ENCODE measurements at places on chromosomes 3 and 15. TPM values are rescaled to one million over a fixed set of nuclear protein-coding genes. Genes with fewer than 3 reads are reported as not detected.

GRCh38 chr15:39361497-39361896, 219.4 kb upstream of the THBS1 start:
- no peak overlapping the region for H3K4me3 ChIP-seq
- H3K4me1 ChIP-seq: no peaks in the 10 kb centered on the region
- no peaks in the 10 kb centered on the region for H3K36me3 ChIP-seq
- no peaks in the 10 kb centered on the region for H3K27me3 ChIP-seq
- DNase-seq: no peak

DNA sequence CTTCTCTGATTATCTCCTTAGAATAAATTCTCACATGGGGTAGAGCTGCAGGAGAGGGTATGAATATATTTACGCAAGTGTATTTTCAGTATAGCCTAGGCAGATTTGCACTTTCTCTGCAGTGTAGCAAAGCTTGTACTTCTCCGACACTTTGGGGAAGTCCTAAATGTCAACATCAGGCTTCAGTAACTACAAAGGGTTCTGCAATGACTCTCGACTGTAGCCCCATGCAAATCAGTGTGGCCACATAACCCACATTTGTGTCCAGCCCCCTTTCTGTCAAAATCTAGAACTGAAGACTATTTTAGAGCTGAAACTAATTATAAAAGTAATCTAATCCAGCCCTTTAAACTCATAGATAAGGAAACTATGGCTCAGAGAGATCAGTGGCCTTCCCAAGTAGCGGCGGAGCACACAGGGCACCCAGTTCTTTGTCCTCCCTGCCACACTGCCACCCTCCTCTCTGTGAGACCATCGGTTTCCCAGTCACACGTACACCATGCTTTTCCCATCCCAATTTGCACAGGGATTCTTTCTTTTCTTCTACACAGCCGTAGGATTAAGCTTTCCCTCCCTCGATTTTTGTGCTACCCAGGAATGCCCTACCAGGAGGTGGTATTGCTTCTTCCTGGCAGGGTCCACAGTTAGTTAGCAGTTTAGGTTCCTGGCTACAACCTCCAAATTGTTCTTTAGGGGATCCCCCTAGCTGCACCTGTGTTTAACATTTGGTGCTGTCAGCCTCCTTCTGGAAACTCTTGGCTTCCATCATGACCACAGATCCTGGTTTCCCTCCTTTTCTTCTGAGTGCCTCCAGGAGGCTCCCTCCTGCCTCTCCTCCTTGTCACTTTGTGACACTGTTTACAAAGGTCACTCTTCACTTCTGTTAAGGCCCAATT, 22.9 kb downstream of the MRAS start:
- H3K27me3 ChIP-seq: no peaks in the 10 kb centered on the region
- H3K4me1 ChIP-seq: no peaks in the 10 kb centered on the region
- H3K27ac ChIP-seq: no peak overlapping the region
- H3K4me3 ChIP-seq: no peak overlapping the region
- no peak for DNase-seq

The CADPS gene
- total RNA-seq: not detected

The ZPLD1 gene
- not detected for total RNA-seq

The PP2D1 gene
- total RNA-seq: not detected

DNA sequence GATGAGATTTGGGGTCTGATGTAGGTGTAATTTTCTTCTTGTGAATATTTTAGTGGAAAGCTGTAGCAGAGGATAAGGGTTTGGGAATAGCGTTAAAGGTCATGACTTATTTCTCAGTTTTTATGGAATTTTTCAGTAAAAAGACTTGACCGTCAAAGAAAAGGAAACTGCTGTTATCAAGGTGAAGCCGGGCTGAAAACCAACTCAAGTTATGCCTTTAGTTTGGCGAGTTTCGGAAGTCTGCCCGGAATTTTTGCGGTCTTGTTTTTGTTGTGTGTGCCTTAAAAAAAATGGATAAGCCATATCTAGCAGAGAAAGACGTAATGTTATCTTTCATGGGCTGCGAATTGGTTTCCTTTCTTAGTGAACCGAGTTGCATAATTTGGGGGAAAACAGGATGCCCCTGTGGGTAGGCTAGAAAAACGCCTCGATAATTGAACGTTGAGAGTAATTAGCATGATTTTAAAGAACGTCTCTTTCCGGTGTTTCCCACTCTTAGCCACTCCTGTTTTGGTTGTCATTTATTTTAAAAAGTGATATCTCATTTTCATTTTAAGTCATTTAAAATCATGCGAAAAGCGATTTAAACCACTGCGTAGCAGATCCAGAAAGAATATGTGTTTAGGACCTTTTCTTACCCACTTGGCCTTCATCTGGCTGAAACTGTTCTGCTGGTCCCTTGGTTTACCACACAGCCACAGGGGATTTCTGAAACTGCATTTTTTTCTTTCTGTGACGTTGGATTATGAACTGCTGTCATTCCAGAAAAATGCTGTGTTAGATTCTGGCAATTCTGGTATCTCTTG, 1.1 kb downstream of the NFKBIZ start:
- peak; percentile 82 for DNase-seq
- H3K27ac ChIP-seq: peak overlapping the region; percentile 99

DNA sequence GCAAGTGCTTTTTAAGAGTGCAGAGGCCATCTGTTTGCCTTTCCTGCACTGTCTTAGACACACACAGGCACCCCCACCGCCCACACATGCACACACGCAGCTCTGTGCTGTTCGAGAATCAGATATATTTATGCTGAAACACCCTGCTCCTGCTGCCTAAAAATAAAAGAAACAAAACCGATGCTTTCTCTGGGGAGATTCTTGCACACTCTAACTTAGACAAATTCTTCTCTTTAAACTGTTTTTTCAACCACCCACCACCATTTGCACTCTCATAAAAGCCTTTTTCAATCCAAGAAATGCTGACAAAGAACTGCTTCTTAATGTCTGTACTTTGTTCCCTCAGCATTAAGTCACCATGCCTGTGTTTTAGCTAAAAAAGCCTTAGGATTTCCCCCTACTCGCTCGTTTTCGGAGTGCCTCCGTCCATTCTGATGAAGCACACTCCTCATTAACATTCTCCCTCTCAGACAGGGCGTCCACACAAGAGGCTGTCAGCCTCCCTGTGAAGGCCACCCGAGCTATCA, 26.2 kb downstream of the SLC12A8 start:
- no peak overlapping the region for H3K4me3 ChIP-seq
- no peaks in the 10 kb centered on the region for H3K36me3 ChIP-seq
- H3K27ac ChIP-seq: no peak overlapping the region
- no peak for DNase-seq

GRCh38 chr15:72859757-72860145, 76.2 kb upstream of the ADPGK start:
- no peak for DNase-seq
- no peaks in the 10 kb centered on the region for H3K27me3 ChIP-seq
- no peak overlapping the region for H3K4me3 ChIP-seq
- H3K27ac ChIP-seq: no peak overlapping the region
- no peaks in the 10 kb centered on the region for H3K4me1 ChIP-seq

DNA sequence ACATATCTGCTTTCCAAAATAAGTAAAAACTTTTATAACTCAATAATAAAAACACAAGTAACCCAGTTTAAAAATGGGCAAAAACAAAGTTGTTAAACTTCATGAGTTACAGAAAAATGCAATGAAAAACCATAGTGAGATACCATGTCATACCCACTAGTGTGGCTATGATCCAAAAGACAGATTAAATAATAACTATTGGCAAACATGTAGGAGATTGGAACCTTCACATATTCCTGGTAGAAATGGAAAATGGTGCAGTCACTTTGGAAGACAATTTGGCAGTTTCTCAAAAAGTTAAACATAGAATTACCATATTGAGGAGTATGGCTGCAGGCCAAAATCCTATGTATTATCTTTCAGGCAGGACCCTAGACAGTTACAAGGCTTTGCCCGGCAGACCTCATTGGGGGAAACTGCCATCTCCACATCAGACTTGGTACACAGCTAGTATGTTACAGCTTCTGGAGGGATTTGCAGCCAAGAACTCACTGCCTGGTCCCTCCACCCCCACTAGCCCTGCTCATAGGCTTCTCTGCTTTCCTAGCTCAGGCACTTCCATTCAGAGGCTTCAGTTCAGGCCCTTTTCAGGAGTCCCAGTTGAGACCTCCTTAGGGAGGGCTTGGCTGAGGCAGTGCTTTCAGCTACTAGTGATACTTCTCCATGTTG, 147.8 kb downstream of the NEK10 start:
- H3K4me1 ChIP-seq: no peaks in the 10 kb centered on the region
- no peak overlapping the region for H3K27ac ChIP-seq
- DNase-seq: no peak
- no peak overlapping the region for H3K4me3 ChIP-seq

The OXNAD1 gene
- 78.5 TPM for total RNA-seq

The UBA5 gene
- 33.7 TPM for total RNA-seq

The CCDC39 gene
- total RNA-seq: 0.29 TPM

- no peaks in the 10 kb centered on the region for H3K36me3 ChIP-seq
- H3K27me3 ChIP-seq: no peaks in the 10 kb centered on the region
- H3K27ac ChIP-seq: no peak overlapping the region
- H3K4me3 ChIP-seq: no peak overlapping the region
Observed at GRCh38 chr3:23567917-23568316, 237.8 kb upstream of the UBE2E1 start.

- no peak overlapping the region for H3K27ac ChIP-seq
- no peaks in the 10 kb centered on the region for H3K27me3 ChIP-seq
- H3K4me1 ChIP-seq: peaks cover 8% of the 10 kb centered on the region
- H3K36me3 ChIP-seq: no peaks in the 10 kb centered on the region
- DNase-seq: no peak
- no peak overlapping the region for H3K4me3 ChIP-seq
Observed at GRCh38 chr3:188279502-188280335, 125.8 kb downstream of the LPP start.

- H3K27me3 ChIP-seq: no peaks in the 10 kb centered on the region
- no peaks in the 10 kb centered on the region for H3K36me3 ChIP-seq
- peaks cover 69% of the 10 kb centered on the region for H3K4me1 ChIP-seq
- H3K27ac ChIP-seq: no peak overlapping the region
Observed at GRCh38 chr15:86615411-86615810, 535.7 kb downstream of the AGBL1 start.

The CD200R1 gene
- total RNA-seq: 29.2 TPM

GRCh38 chr15:45169608-45170480, 17.9 kb downstream of the SHF start:
- peaks cover 17% of the 10 kb centered on the region for H3K4me1 ChIP-seq
- no peak overlapping the region for H3K4me3 ChIP-seq
- H3K27me3 ChIP-seq: no peaks in the 10 kb centered on the region
- no peak overlapping the region for H3K27ac ChIP-seq
- no peaks in the 10 kb centered on the region for H3K36me3 ChIP-seq

The EPHB1 gene
- 0.69 TPM for total RNA-seq
